ENCODE measurements at places on chromosomes 5 and 9. TPM values are rescaled to one million over a fixed set of nuclear protein-coding genes. Genes with fewer than 3 reads are reported as not detected.

Gene FOXD4L5
- not detected for total RNA-seq

Gene PNPLA7
- 1.8 TPM for total RNA-seq

Gene OLFM1
- total RNA-seq, result 0.13 TPM

Gene ZNF462
- total RNA-seq, result 26.3 TPM

Gene PCDHB2
- 11.2 TPM for total RNA-seq

Gene RPL7A
- total RNA-seq, result 2,460 TPM

Gene GRIA1
- total RNA-seq, result not detected

Gene TSLP
- total RNA-seq, result 0.60 TPM

Gene PKD2L2
- total RNA-seq, result not detected

Gene KCNIP1
- not detected for total RNA-seq

Gene APBA1
- not detected for total RNA-seq

Gene MZB1
- total RNA-seq, result not detected

Gene IFNA21
- not detected for total RNA-seq

Gene CDC20B
- total RNA-seq, result not detected

Gene SPINK4
- not detected for total RNA-seq

Gene WDR70
- total RNA-seq, result 30.2 TPM

Gene MTX3
- 18.9 TPM for total RNA-seq

Gene ITGA2
- 10.9 TPM for total RNA-seq

Gene STC2
- 31.2 TPM for total RNA-seq

Gene TYRP1
- total RNA-seq, result not detected

Gene KIF4B
- total RNA-seq, result 0.03 TPM

Gene ERAP2
- total RNA-seq, result 3.1 TPM

Gene ZNF883
- 3.1 TPM for total RNA-seq

Gene FOCAD
- total RNA-seq, result 24.8 TPM

Gene IFNA2
- not detected for total RNA-seq

Gene FCN1
- total RNA-seq, result not detected

Gene LCN1
- not detected for total RNA-seq

Gene FBP2
- not detected for total RNA-seq

Gene TMEFF1
- 0.45 TPM for total RNA-seq

Gene DIAPH1
- 55.8 TPM for total RNA-seq

Gene WHRN
- 7.1 TPM for total RNA-seq

Gene GTF2H2C
- total RNA-seq, result 41.1 TPM

Gene LCN2
- total RNA-seq, result 4.4 TPM

Gene LRRC70
- 0.11 TPM for total RNA-seq

Gene ARHGEF37
- total RNA-seq, result 1.8 TPM

Gene SPATA31C1
- not detected for total RNA-seq

Gene IFNB1
- total RNA-seq, result not detected

Gene SOHLH1
- total RNA-seq, result not detected
